ENCODE measurements at places on chromosomes 7 and 10.

DNA sequence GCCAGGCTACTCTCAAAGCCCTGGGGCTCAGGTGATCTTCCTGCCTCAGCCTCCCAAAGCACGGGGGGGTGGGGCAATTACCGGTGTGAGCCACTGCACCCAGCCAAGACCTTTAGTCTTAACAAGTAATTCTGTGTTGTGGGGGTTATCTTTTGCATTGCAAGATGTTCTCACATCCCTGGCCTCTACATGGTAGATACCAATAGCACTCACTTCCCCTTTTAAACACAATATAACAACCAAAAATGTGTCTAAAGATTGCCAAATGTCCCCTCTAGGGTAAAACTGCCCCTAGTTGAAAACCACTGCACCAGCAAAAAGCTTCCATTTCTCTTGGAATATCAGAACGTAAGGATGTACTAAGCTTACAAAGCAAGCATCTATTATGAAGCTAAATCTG lies 225.0 kb downstream of the CTNNA3 start:
- DNase-seq = no peak

DNA sequence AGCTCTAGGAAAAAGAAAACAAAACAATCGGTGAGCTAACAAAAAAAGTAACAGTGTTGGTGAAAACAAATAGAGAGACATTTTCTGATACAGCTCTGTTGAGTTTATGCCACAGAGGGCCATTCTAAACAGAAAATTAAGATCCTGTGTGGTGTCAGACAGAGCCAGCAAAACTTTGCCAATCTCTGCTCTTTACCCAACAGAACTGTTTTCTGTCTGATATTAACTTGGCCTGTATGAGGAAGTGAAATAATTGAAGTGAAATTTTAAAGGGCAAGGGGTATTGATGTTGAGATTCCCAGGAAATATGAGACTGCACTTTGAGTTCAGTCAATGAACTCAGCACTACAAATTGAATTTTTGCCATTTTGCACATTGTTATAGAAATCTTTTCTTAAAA lies 101.0 kb downstream of the AOAH start:
- no peak for DNase-seq

DNA sequence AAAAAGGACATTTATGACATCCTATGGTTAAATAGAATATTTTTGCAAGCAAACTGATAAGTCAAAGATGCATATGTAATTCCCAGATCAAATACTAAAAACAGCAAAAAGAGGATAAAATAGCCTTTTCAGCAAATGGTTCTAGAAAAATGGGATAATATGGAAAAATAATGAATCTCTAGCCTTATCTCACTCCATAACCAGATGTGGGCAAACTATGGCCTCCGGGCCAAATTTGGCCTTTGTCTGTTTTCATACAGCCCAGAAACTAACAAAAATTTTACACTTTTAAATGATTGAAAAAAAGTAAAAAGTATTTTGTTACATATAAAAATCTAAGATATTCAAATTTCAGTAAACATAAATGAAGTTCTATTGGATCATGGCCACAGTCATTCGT lies 215.4 kb upstream of the PRSS1 start:
- no peak for DNase-seq

GRCh38 chr7:130901209-130901783 lies 167.3 kb upstream of the KLF14 start:
- DNase-seq = peak; percentile 81

DNA sequence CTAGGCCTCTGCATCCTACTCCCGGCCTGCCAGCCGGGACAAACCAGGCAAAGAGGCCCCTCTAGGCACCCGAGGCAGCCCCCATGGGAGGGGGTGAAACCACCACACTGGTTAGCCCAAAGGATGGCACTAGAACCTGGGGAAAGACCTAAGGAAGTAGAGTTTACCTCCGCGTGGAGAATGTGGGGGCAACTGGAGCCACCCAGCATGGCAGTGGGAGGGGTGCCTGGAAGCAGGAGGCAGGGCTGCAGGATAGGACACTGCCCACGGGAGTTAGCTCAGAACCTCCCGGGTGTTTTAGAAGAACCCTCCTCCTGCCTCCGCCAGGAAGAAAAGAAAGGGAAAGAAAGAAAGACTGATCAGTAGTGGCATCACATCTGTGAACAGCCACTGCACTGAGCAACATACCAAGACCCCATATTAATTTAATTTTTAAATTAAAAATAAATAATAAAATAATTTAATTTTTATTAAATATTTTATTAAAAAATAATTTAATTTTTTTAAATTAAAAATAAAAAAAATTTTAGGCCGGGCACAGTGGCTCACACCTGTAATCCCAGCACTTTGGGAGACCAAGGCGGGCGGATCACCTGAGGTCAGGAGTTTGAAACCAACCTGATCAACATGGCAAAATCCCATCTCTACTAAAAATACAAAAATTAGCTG lies 11.2 kb downstream of the AIFM2 start:
- DNase-seq = no peak

GRCh38 chr10:70858759-70859158 lies 29.6 kb downstream of the PCBD1 start:
- DNase-seq = peak; percentile 91

DNA sequence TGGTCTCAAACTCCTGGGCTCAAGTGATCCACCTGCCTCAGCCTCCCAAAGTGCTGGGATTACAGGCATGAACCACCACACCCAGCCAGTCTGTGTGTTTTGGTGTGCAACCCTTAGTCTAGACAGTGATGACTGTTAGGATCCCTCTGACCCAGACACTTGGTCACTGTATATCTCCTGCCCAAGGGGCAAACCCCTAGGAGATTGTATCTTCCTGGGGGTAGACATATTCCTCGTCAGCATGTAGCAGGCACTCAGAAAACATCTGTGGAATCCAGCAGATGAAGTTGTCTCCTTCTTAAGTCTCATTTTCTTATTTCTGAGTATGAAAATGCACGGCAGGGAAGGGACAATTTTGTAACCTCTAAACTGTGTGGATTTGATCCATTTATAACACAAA lies 292.5 kb downstream of the GFRA1 start:
- DNase-seq = no peak

- no peak for DNase-seq
These were observed 135.9 kb downstream of the MAD1L1 start for GRCh38 chr7:2096692-2097387.

DNA sequence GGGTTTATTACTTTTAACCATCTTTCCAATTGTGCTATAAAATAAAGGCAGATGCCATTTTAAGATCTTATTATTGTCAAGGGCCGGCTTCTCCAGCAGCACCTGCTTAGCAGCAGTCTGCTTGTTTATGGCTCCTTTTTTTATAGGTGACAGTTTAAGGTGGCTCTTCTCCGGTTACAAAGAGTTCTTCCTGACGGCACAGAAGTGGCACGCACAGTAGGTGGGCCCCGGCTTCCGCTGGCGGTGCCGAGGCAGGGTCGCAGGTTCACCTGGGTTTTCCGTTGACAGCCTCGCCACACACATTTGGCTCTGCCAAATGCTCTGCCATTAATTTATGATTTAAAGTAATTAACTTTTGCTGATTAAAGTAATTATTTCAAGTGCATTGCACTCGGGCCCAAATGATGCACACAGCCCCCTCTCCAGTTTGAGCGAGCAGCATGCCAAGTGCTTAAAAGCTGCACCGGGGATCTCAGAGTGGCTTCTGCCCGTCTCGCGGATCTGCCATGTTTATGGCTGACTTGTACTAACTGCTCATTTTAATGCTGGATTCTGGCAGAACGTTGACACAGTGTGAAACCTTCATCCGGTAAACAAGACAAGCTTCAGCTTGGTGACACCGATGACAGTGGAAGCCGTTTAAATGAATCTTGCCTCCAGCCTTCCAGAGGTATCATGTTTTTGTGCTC lies 355.1 kb upstream of the MKI67 start:
- DNase-seq = no peak

DNA sequence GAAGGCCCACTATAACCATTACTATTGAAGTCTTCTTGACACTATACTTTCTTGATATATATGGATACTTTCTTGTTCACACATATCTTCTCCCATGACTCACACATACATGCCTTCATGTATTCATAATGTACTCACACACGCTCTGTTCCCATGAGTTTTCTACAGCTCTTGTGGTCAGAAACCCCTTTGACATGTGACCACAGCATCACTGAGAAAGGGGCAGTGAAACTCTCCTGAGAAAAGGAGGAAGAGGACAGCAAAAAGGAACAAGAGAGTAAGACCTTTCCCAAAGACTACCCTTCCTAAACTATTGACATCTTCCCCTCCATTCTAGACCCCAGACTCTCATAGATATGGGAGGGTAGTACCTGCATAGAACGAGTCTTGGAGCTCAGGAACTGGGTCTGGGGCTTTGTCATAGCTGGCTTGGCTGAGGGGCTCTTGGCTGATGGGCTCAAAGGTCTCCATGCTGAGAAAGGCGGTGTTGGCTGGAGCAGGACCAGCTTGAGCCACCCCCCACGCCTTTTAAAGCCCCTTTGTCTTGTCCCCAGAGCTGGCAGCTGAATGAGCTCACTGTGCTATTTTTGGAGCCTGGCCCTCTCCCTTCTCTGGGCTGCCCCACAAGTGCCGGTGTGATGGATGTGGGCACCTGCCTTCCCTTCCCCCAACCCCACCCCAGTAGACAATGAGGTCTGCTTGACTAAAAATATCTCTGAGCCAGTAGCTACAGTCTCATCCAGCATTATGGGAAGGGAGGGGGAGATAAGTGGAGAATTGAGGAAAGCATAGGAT lies 5.1 kb downstream of the SYNPO2L start:
- DNase-seq = no peak

- peak; percentile 75 for DNase-seq
These were observed 35.2 kb downstream of the GBF1 start for GRCh38 chr10:102280397-102281101.

- DNase-seq = no peak
These were observed 41.3 kb upstream of the ARL4A start for GRCh38 chr7:12646139-12646538.

GRCh38 chr10:58517491-58518355 lies 5.1 kb downstream of the BICC1 start:
- DNase-seq = no peak

GRCh38 chr7:78071491-78072200 lies 273.1 kb downstream of the PHTF2 start:
- no peak for DNase-seq

DNA sequence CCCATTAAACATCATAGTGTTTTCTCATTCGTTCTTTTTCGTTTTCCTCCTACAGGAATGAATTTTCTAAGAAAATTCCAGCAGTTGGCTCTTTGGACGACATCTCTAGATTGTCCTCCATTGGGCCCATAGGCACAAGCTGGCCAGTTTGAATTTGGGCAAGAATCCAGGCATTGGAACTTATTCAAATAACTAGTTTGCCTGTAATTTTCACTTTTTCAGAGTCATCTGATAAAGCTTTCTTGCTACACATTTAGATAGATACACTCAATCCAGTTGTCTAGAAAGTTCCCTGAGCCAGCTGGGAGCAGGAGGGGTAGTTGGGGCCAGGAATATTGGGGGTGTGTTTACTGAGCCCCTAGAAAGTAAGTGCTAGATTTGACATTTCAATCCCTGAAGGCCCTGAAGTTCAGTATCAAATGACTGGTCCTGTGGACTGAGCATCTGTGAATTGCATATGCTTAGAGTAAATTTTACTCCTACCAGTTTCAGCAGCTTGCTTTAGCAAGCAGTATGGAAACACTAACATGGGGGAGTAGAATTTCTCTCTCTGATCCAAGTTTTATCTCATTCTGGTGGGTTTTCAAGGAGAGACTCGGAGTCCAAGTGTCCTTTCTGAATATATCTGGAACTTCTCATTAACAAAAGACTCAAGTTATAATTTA lies 5.2 kb downstream of the EGFR start:
- DNase-seq = no peak

DNA sequence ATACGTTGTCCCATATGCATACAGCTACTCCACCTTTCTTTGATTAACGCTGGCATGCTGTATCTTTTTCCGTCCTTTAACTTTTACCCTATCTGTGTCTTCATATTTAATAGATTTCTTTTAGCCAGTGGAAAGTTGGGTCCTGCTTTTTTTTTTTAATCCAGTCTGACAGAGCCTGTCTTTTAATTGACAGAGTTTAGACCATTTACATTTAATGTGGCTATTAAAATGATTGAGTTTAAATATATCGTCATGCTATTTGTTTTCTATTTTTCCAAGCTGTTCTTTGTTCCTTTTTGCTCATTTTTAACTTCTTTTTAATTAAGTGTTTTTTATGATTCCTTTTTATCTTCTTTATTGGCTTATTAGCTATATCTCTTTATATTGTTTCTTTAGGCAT lies 217.6 kb upstream of the NEBL start:
- no peak for DNase-seq

DNA sequence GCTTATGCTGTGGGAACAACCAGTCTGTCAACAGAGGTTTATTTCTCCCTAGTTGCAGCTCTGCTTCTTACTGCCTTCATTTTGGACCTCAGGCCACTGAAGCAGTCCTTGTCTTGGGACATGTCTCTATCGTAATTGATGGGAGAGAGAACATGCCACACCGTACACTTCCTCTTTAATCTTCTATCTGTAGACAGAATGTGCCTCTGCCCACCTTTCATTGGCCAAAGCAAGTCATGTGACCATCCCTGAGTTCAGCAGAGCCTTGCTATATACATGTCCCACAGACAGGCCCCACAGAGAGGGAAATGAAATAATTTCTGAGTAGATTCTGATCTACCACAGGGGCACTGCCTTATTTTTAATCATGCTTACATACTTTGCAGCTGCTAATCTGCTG lies 98.0 kb downstream of the KCND2 start:
- DNase-seq = peak; percentile 17

- DNase-seq = no peak
These were observed 242.8 kb upstream of the TMEM72 start for GRCh38 chr10:44668336-44668735.

DNA sequence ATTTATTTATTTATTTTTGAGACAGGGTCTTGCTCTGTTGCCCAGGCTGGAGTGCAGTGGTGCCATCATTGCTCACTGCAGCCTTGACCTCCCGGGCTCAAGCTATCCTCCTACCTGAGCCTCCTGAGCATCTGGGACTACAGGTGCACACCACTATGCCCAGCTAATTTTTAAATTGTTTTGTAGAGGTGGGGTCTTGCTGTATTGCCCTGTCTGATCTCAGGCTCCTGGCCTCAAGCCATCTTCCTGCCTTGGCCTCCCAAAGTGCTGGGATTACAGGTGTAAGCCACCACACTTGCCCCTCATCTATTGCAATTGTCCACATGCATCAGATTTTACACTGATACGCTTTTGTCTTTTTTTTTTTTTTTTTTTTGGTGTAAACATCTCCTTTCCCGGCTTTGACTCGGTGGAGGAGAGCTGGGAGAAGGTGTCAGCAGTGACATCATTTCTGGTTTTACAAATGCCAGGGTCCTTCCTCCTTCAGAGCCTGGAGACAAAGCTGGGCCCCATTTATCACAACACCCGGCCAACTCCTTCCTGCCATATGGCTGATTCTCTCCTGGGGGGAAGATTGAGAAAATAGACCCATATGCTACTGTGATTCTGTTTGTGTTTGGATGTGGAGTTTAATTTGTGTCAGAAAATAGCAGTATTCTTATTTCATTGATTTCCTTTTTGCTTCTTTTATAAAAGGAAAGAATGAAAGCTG lies 61.3 kb downstream of the GALNT17 start:
- no peak for DNase-seq

DNA sequence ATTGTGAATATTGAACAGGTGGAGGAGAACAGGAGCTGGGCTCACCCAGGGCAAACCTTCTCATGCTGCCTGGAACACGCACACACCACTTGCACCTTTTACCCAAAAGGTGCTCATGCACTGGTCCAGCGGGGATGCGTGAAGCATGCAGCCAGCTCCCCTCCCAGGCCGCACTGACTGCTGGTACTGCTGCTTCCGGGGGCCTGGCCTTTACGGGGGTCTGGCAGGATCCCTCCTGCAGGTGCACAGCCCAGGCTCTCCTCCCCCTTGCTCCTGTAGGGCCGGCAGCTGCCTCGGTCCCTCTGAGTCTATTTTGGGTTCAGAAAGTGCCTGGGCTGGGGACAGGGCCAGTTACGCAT lies 221.7 kb downstream of the DNAJB6 start:
- no peak for DNase-seq
